SIG-M5 (cell line): ENCODE measurements at places on chromosomes 3 and 15.

DNA sequence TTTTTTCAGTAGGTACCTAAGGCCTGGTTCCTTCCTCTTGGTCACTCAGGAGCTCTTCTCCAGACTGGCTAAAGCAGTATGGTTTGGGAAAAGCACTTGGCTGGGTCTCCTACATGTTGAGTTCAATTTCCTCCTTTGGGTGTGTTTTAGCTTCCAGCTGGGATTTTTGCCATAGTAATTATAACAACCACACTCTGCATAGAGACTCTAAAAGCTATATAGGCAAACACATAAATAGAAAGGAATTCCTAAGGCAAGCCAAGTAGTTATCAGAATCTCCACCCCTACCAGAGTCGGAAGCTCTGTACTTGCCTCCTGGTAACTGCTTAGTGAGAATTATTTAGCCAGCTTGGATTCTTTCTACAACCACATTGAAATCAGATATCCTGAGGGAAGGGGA lies 48.6 kb downstream of the FOXL2 start:
- no peak for DNase-seq

GRCh38 chr3:41050144-41050543 lies 149.2 kb upstream of the CTNNB1 start:
- DNase-seq, result no peak

DNA sequence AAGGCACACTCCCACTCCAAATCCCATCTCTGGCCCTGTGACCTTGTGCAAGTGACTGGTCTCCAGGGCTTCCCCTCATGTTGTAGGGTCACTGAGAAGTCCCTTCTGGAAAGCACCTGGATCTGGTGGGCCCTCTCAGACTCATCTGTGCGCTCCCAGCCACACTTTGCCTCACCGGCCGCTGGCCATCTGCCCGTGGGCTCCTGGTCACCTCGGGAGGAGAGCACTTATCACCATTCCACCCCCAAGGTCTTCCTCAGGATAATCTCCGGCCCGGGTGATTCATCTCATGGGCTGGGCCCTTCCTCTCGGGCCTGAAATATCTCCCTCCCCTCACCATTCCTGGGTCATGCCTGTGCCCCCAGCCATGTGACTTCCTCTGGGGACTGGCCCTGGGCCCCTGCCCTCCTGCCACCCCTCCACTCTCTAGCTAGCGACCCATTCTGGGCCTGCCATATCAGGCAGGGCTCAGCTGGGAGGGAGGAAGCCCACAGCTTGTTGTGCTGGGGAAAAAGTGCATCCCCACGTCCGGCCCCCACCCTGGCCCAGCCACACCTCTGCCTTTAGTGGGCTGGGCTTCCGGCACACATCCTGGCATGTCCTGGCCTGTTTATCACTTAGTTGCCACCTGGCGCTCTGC lies 10.6 kb upstream of the WNT7A start:
- DNase-seq, result no peak

GRCh38 chr3:30964612-30965011 lies 70.2 kb upstream of the GADL1 start:
- no peak for DNase-seq

DNA sequence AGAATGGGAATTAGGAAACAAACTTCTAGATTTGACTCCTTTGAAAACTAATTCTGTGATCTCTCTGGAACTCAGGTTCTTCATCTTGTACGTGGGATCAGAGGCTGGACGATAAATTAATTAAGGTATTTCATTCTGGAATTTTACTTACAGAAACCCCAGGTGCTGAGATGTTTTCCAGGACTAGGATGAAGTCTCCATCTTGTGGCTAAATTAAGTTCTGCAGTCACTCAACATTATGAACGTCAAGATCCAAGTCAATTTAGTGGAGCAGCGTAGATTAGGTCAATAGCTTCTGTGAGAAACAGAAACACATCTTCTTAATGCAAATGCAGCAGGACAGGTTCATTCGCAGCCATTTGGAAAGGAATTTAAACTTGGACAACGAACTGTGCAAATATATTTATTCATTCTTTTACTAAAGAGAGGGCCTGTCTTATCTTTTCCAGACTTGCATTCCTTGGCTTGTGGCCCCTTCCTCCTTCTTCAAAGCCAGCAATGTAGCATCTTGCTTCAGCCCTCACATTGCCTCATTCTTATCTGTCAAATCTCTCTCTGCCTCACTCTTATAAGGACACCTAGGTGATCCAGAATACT lies 26.7 kb upstream of the TMC3 start:
- DNase-seq, result no peak

- no peak for DNase-seq
Measured at GRCh38 chr3:28544236-28544635, 195.6 kb upstream of the AZI2 start.

GRCh38 chr3:56269755-56270535 lies 198.3 kb downstream of the ERC2 start:
- no peak for DNase-seq

GRCh38 chr3:55868347-55868746 lies 381.2 kb upstream of the WNT5A start:
- DNase-seq, result no peak

- no peak for DNase-seq
Measured at GRCh38 chr3:127803619-127804018, 18.7 kb downstream of the MGLL start.

DNA sequence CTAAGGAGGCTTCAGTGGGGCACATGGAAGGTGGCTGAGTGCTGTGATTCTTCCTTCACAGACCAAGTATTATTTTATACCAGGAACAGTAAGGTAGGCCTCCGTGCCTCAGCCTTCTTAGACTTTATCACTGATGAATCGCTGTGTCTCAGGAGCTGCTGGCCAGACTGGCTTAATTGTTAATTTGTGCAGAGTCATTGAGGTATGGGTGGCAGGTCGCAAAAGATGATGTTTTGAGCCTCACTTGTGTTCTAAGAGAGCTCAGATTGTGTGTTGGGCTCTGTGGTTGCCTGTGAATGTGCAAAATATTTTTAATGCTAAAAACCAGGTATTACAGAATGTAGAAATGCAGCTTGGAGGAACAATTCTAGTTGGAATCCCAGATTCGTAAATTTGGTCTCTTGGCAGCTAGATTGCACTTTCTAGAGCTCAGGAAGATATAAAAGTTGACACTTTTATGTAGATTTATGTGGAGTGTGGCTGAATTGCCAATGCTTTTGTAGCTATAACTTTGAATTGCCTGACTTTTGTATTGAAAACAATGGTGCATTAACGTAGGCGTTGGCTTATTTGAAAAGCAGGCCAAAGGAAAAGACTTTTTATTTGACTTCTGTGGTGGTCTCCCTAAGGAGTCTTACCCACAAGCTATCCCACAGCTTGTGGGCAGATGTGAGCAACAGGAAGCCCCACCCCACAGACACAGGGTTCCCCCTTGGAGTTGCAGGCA lies 53.4 kb downstream of the LARS2 start:
- DNase-seq, result no peak

- DNase-seq, result no peak
Measured at GRCh38 chr15:22960556-22960955, 19.6 kb downstream of the CYFIP1 start.

GRCh38 chr3:3201611-3202010 lies 22.1 kb upstream of the CRBN start:
- no peak for DNase-seq

GRCh38 chr15:101707983-101708382 lies 16.3 kb downstream of the TARS3 start:
- DNase-seq, result no peak
